Posterior vena cava (tissue), 2 donors: ENCODE measurements at places on chromosomes 4 and X.
A peak's percentile ranks its signal among the peaks of the same experiment; 100 is the strongest.

- DNase-seq: no peak
Observed at GRCh38 chr4:183312841-183313240, 7.2 kb downstream of the CLDN22 start.

DNA sequence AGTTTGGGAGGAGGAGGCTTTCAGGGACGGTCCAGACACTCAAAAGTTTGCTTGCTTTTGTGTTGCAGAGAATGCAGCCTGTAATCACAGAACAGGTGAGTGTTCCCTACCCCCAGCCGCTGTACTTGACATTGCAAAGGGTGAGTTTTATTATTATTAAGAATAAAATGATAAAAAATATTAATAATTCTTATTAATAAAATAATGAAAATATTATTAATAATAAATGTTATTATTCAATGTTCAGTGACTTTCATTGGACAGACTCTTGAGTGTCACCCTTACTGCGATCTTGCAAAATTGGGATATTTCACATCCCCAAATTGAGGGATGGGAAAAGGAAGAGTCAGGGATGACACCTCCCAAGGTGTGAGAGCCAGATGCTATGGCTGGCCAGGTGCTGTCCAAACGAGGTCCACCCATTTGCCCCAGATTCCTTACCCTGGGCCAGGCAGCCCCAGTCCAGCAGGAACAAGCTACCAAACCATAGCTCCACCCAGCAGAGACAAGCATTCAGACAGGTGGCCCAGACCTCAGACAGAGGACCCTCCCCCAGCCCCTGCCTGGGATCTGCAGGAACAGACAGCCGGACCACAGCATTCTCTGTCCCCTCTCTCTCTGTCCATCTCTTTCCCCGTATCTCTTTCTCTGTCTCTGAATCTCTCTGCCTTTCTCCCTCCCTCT, 22.4 kb downstream of the IL3RA start:
- DNase-seq: peak; percentile 16

DNA sequence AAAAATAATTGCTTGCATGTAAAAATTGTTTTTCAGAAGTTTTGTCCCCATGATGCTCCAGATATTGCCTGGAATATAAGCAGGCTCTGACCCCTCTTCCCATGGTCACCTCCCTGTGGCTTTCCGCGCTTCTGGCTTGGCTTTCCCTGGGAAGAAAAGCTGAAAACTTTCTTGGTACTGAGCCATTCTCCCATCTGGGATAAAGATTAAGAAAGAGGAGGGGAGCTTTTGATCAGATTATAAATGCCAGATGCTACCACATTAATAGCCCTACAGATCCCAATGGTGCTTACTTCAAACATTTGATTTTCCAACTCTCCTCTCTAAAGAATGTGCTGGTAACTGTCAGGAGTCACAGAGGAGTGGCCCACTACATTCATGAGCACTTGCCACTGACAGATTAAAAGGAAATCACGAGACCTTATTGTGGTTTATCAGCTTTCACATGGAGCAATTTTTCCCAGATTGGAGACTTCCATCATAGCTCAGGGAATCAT, 54.4 kb upstream of the GAB1 start:
- DNase-seq: no peak

GRCh38 chr4:189033801-189034347, 894.6 kb downstream of the TRIML1 start:
- DNase-seq: no peak

- DNase-seq: peak; percentile 86
Observed at GRCh38 chrX:154436374-154436982, 476 bp upstream of the GDI1 start.

GRCh38 chr4:12635629-12636028, 848.5 kb downstream of the RAB28 start:
- DNase-seq: no peak

DNA sequence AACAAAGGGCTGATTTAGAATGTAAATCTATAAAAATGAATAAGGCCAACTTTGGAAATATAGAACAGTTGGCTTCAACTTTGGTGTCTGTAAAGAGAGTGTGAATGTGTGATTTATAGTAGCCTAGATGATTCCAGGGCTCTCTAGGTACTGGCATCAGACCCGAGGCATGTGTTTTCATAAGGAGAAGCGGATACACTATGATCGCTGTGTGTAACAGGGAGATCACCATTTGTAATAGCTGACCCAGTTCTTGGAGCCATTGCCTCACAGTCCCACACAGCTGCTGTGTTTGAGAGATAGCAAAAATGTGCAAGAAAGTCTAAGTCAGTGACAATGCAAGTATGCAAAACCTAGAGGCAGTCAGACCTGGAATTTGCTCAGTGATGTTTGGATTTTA, 135.1 kb downstream of the REPS2 start:
- no peak for DNase-seq

DNA sequence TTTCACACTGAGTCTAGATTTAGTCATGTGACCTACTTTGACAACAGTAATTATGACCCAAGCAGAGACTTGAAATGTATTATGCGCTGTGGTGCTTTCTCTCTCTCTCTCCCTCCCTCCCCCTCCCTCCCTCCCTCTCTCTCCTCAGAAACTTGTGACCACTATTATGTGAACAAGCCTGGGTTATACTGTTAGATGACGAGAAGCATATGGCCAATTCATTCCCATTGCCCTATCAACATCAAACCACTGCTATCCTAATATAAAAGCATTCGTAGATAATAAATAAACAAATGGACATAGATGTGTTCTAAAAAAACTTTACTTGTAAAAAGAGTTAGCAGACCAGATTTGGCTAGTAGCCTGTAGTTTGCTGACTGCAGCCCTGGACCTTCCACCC, 18.2 kb downstream of the FTHL17 start:
- no peak for DNase-seq

- no peak for DNase-seq
Observed at GRCh38 chr4:70713453-70714078, 8.2 kb upstream of the RUFY3 start.

DNA sequence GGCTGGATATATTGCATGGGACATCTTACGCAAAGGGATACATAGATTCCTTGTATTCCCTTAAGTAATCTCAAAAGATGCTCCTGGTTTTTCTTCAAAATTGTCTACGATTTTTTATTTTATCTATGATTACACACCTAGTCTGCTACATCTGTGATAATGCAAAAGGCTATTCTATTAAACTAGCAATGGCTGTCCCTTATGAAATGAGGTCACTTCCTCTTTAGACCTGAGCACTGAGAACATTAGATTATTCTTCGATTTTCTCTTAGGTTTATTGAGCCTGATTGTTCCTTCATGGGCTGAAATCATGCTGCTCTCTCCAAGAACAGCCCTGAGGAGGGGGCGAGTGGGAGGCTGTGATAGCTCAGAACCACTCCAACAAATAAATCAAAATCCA, 126.8 kb upstream of the ENPP6 start:
- DNase-seq: no peak

GRCh38 chr4:93834249-93835066, 5.9 kb downstream of the ATOH1 start:
- DNase-seq: no peak

DNA sequence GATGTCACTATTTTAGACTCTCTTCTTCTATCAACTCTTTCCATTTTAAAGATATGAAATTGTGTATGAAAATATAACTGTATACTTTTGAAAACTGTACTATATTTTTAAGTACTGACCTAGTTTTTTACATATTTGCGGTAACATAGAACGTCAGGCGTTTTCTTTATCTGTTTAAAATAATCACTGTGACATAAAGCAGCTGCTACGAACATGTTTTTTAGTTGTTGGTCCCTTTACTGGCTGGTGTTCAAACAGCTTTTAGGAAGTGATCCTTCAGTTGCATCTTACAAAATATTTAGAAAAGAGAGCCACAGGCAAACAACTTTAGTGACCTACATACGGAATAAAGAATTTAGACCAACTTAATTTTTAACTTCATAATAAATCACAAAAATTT, 73.1 kb downstream of the METTL14 start:
- DNase-seq: no peak

DNA sequence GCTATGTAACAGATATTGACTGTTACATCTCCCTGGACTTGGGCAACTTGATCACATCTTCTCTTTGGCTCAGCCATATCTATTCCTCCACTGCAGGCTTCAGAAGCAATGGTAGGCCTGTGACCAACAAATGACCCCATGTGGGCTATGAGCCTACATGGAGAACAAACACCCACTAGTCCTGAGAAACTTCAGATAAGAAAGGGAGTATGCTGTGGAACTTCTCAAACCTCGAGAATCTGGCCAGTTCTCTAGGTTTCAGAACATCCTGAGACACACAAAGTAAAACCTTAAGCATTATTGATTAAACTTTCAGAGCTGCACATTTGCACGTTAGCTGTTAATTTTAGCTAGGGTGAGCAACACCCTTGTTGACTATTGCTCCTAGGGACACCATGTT, 16.3 kb downstream of the RBMX2 start:
- DNase-seq: no peak

- DNase-seq: no peak
Observed at GRCh38 chrX:123600181-123600580, 132.7 kb downstream of the THOC2 start.

DNA sequence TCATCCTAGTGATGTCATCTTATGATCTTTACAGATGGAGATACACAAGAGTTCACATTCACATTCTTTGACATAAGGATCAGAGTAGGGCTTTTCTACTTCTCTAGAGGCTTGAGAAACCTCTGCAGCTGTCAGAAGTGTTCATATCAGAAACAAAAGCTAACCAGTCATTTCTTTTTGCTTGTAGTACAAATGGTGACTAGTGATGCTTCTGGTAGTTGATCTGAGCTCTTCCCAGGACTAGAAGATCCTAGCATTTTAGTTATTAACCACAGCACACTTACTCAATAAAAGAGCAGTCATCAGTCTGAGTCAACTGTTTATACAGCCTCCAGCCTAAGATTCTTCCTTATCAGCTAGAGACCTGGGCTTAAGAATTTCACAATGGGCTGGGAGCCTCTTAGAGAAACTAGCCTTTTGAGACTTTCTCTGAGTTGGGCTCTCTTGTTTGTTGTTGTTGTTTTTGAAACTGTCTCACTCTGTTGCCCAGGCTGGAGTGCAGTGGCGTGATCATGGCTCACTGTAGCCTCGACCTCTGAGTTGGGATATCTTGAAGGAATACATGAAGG, 84.1 kb downstream of the TMEM164 start:
- no peak for DNase-seq

GRCh38 chrX:143945171-143945570, 61.3 kb downstream of the UBE2NL start:
- DNase-seq: no peak

GRCh38 chrX:124925681-124926080, 394.0 kb upstream of the TEX13C start:
- DNase-seq: no peak

- no peak for DNase-seq
Observed at GRCh38 chr4:168203233-168203911, 111.0 kb downstream of the ANXA10 start.

GRCh38 chrX:140425712-140426395, 79.0 kb downstream of the SOX3 start:
- DNase-seq: no peak

GRCh38 chr4:37671072-37671471, 15.1 kb downstream of the RELL1 start:
- no peak for DNase-seq

DNA sequence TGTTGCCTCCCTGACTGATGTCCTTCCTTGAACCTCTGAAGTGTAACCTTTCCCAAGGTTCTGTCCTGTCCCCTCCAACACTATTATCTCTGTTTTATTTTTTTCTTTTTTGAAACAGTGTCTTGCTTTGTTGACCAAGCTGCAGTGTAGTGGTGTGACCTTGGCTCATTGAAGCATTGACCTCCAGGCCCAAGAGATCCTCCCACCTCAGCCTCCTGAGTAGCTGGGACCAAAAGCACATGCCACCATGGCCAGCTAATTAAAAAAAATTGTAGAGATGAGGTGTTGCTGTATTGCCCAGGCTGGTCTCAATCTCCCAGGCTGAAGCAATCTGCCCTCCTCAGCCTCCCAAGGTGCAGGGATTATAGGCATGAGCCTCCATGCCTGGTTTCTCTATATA, 59.0 kb downstream of the EDA start:
- DNase-seq: no peak

- no peak for DNase-seq
Observed at GRCh38 chr4:33494150-33494549, 2750.2 kb downstream of the ARAP2 start.

DNA sequence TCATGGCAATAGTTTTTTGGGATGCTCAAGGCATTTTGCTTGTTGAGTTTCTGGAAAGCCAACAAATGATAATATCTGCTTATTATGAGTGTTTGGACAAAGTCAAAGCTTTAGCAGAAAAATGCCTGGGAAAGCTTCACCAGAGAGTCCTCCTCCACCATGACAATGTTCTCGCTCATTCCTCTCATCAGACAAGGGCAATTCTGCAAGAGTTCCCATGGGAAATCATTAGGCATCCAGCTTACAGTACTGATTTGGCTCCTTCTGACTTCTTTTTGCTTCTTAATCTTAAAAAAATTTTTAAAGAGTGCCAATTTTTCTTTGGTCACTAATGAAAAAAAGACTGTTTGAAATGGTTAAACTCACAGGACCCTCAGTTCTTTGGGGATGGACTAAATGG, 136.3 kb downstream of the UBE2K start:
- DNase-seq: no peak

- DNase-seq: no peak
Observed at GRCh38 chr4:118968005-118968404, 79.4 kb downstream of the SYNPO2 start.

DNA sequence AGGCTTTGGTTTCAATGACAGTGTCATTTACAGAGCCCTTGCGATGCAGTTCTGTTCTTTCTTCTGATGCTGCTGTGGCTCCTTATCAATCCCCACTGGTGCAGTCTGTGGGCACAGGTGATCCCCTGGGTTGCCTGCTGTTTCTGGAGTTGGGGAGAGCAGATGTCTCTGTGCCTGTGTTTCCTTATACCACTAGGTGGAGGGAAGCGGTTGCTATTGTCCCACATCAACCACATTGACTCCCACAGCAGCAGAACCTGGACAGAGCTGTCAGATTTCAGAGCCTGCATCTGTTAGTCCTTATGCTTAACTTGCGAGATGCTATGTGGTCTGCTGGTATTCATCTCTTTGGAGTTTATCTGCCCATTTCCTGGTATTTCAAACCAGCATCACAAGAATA, 57.7 kb downstream of the NEIL3 start:
- no peak for DNase-seq

GRCh38 chrX:11791090-11791489, 33.1 kb downstream of the MSL3 start:
- no peak for DNase-seq

DNA sequence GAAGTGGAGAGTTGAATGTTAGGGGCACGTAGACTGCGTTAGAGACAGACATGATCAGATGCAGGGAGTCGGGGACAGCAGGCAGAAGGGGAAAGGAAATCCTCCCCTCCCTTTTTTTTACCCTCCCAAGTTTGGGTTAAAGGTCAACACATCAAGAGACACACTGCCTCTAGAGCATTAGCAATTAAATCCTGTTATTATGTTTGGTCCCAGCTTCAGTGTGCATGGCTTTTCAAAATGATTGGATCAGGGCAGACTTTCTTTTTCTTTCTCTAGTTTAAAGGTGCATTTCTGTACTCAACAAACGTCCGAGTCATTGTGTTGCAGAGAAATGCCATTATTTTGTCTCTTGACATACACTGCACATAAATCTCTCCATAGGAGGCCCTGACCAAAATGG, 63.9 kb downstream of the USP26 start:
- no peak for DNase-seq
